ENCODE measurements at places on chromosomes 16 and 17. TPM values are rescaled to one million over a fixed set of nuclear protein-coding genes. Genes with fewer than 3 reads are reported as not detected.
A peak's percentile ranks its signal among the peaks of the same experiment; 100 is the strongest.

The WSCD1 gene
- total RNA-seq, result 1.6 TPM

The CORO7 gene
- total RNA-seq, result 21.0 TPM

The TP53TG3 gene
- not detected for total RNA-seq

The CSH1 gene
- not detected for total RNA-seq

The ST6GALNAC1 gene
- total RNA-seq, result 0.83 TPM

The LLGL2 gene
- 5.0 TPM for total RNA-seq

The KRTAP1-1 gene
- not detected for total RNA-seq

DNA sequence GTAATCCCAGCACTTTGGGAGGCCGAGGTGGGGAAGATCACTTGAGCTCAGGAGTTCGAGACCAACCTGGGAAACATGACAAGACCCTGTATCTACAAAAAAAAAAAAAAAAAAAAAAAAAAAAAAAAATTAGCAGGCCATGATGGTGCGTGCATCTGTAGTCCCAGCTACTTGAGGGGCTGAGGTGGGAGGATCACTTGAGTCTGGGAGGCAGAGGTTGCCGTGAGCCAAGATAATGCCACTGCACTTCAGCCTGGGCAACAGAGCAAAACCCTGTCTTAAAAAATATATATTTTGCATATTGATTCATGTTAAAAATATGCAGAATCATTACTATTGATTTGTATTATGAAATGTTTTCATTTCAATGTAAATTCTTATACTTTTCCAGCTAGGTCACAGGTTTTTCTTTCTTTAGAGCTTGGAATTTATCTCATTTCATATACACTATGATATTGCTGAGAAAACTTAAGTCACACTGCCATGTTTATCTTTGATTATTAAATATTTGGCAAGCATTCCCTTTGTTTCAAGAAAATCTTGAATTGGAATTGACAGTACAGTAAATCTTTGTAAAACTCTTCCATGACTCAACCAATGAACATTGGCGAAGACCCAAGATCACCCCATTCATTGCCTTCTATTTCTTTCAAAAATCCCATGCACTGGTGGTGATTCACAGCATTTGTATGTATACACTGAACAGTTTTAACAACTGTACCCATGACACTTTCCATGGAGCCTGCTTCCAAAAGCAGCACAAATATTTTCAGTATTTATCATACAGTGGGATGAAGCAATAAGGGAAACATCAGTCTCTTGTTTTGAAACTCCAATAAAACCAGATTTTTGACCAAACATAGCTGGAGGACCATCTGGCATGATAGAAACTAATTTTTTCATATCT lies 83.5 kb upstream of the TNRC6A start:
- peak; percentile 67 for DNase-seq
- no peaks in the 10 kb centered on the region for H3K27me3 ChIP-seq
- H3K36me3 ChIP-seq, result no peaks in the 10 kb centered on the region
- H3K4me1 ChIP-seq, result peaks cover 5% of the 10 kb centered on the region
- no peak overlapping the region for H3K4me3 ChIP-seq

DNA sequence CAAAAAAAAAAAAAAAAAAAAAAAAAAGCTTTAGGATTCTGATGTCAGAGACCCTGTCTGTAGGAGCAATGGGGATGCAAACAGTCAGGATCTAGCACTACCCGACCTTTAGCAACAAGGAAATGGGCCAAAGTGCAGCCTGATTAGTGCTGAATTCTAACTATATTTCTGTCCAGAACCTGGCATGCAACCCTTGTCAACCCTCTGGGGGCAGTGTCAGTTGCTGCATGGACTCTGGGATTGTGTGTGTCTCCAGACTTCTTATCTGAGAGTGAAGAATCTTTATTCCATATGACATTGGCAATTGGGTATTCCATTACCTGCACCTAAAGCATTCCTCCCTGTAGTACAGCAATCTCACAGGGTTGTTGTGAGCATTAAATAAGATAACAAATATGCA lies 120.3 kb upstream of the CRHR1 start:
- peaks cover 5% of the 10 kb centered on the region for H3K27me3 ChIP-seq
- no peaks in the 10 kb centered on the region for H3K36me3 ChIP-seq
- H3K4me1 ChIP-seq, result no peaks in the 10 kb centered on the region
- H3K27ac ChIP-seq, result no peak overlapping the region
- no peak overlapping the region for H3K4me3 ChIP-seq

GRCh38 chr16:84459533-84459894 lies 44.9 kb downstream of the MEAK7 start:
- no peak for DNase-seq
- H3K27me3 ChIP-seq, result no peaks in the 10 kb centered on the region
- H3K36me3 ChIP-seq, result no peaks in the 10 kb centered on the region
- no peak overlapping the region for H3K4me3 ChIP-seq

DNA sequence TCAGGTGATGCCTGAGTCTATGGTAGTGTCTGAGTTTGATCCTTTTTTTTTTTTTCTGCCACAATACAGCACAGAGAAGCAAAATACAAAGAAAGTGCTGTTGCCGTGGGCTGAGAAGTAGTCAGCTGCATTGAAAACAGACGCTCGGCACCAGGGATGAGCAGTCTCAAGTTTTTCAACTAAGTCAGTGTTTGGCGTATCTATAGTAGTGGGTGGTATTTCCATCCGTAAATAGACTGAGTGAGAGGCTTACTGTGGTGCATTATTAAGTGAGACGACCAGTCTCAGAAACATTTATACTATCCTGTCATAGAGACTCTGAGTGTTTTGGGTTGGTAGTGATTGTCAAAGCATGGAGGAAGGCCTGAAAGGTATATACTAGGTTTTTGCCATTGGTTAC lies 221.3 kb downstream of the SNX29 start:
- no peak overlapping the region for H3K27ac ChIP-seq
- DNase-seq, result no peak
- H3K27me3 ChIP-seq, result no peaks in the 10 kb centered on the region
- no peaks in the 10 kb centered on the region for H3K4me1 ChIP-seq

GRCh38 chr17:2854143-2855055 lies 58.2 kb downstream of the RAP1GAP2 start:
- H3K4me1 ChIP-seq, result no peaks in the 10 kb centered on the region
- H3K27ac ChIP-seq, result peak overlapping the region; percentile 88
- H3K27me3 ChIP-seq, result no peaks in the 10 kb centered on the region
- H3K4me3 ChIP-seq, result peak overlapping the region; percentile 71
- H3K36me3 ChIP-seq, result no peaks in the 10 kb centered on the region
- no peak for DNase-seq

DNA sequence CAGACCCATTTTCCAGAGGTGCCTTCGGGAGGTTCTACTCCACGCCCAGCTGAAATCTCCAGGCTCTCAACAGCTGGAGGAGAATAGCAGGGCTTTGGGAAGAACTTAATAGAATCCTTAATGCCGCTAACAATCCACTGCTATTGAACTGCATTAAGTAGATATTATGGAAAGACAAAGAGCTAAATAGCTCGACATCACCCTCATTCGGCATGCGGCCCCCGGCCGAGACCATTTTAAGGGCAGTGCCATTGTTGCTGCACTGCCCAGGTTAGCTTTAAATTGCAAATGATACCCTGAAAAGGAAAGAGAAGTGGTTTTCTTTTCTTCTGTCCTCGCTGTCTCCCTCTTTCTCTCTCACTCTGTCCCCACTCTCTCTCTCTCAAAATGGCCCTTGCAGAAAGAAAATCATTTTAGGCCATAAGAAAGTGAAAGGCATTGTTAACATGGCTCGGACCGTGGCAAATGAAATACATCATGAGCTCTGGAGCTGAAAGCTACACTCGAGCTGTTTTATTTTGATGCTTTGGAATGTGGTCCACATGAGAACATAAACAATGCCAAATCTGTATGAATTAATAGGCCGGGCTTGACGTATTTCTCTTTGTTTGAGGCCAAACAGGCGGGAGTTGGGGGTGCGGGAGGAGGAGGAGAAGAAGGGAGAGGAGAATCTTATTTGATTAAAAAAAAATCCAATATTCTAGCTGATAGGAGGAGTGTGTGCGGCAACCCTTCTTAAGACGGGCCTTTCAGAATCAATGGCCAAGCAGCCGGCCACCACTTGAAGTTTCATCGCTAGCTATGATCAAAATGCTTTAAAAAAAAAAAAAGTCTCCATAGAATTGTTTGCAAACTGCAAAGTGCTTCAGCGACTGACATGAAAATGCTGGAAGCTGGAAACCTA lies 298.8 kb upstream of the IRX3 start:
- H3K4me3 ChIP-seq, result no peak overlapping the region
- H3K27me3 ChIP-seq, result peaks cover 13% of the 10 kb centered on the region
- H3K4me1 ChIP-seq, result no peaks in the 10 kb centered on the region

DNA sequence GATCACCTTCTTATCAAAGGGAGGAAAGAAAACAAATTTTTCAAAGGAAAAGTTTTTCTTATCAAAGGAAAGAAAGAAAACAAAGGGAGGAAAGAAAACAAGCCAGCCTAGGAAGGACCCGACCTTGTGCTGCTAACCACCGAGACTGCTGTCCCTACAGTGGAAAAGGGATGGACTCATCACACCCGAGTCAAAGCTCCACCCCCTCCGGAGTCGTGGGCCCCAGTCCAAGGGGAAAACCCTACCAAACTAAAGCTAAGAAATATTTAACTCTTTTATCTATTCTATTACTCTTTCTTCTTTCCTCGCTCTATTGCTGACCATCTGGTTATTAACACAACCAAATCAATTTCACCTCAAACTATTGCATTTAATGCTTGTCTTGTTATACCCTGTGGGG lies 6.1 kb upstream of the ENDOV start:
- DNase-seq, result no peak
- no peaks in the 10 kb centered on the region for H3K36me3 ChIP-seq
- no peak overlapping the region for H3K27ac ChIP-seq
- peaks cover 4% of the 10 kb centered on the region for H3K4me1 ChIP-seq

Measured in sigmoid colon (tissue), 7 donors.